ENCODE measurements at places on chromosomes 3 and 15.
A peak's percentile ranks its signal among the peaks of the same experiment; 100 is the strongest.

DNA sequence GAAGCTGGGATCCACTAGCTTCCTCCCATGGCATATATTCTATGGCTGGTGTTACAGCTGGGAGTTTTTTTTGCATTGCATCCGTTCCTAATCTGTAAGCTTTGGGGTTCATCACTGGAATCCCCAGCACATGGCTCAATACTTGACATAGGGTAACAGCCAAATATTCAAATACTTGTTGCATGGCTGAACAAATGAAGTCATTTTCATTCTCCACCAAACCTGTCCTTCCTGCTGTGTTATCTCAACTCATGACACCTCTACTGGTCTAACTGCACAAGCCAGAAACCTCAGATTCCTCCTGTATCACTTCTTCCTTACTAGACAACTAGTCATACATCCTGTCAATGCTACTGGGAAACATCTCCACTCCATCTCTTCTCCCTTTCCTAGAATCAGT lies 43.4 kb downstream of the ST3GAL6 start:
- DNase-seq, result no peak

DNA sequence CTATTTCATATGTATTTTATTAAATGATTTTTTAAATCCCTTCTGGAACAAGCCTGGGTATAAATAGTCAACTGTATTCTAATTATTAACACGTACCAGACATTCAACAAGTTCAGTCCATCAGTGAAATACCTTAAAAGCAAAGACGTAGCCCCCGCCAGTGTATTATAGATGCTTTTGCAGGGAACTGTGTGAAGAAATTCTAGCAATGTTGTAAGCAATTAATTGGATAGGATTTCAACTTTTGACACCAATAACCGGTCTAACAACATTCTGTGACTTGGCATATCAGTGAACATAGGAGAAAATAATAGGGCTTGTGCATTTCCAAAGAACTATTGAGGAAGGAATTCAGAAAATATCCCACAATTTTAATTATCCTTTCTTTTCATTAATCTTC lies 67.2 kb upstream of the TGFBR2 start:
- DNase-seq, result no peak

- DNase-seq, result no peak
Observed at GRCh38 chr15:65311760-65312159, 7.3 kb downstream of the RNU5B-1 start.

- peak; percentile 52 for DNase-seq
Observed at GRCh38 chr3:185152410-185153170, at the start of gene C3orf70. Gene C3orf70, minus strand, starts transcription at chr3:185153060. Its CDS starts 237 bp downstream, at chr3:185152823.

DNA sequence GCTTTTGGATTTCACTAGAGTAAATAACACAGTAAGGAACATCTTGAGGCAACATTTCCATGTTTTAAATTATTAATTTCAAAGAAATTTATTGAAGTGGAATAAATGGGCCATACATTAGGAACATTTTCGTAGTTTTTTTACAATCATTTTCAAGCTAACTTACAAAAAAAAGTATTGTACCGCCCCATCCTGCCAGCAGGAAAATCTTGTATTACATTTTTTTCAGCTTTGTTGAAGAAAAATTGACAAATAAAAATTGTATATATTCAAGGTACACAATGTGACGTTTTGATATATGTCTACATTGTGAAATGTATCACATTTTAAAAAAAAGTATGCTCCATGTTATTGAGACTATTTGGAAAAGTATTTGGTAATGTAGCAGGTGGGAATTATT lies 1001.9 kb upstream of the NR2F2 start:
- DNase-seq, result no peak

DNA sequence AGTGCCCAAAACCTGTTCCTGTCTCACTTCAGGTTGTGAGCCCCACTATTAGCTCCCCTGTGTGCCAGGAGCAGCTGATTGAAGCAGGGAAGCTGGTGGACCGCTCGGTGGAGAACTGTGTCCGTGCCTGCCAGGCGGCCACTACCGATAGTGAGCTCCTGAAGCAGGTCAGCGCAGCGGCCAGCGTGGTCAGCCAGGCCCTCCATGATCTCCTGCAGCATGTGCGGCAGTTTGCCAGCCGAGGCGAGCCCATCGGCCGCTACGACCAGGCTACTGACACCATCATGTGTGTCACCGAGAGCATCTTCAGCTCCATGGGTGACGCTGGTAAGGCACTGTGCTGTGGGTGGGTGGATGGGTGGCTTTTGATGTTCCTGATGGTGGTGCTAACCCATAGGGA lies 334.1 kb upstream of the TPM1 start:
- no peak for DNase-seq

DNA sequence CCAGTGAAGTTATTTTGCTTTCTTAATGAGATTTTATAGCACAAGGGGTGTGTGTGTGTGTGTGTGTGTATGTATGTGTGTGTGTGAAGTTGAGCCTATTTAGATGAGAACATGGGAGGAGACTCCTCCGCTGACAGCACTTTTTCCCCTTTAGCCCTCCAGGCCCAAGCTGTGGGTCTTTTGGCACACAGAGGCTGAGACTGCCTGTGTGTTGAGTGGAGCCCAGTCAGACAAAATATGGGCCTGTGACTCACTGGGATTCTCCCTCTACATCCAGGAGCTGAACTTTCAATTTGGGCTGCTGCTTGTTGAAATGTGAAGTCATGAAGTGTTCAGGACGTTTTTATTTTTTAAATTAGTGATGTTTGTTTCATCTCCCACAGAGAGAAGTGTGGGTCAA lies 108.0 kb downstream of the MFSD1 start:
- no peak for DNase-seq

DNA sequence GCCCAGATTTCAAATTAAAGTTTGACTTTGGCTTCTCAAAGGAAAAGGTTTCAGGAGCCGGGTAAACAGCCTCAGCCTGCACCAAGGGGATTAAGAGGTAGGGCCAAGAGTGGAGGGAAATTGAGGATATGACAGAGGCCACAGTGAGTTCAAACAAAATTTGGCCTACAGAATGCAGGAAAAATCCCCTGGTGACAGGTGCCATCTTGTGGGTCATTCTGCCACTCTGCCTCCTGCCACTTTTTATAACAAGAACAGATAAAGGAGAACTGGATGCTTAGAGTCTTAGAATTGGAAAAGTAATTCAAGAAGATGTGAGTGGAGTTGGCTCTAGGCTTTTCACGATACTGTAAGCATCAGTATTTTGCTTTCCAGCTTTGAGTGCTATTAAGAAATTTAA lies 253.2 kb downstream of the NR2F2 start:
- no peak for DNase-seq

DNA sequence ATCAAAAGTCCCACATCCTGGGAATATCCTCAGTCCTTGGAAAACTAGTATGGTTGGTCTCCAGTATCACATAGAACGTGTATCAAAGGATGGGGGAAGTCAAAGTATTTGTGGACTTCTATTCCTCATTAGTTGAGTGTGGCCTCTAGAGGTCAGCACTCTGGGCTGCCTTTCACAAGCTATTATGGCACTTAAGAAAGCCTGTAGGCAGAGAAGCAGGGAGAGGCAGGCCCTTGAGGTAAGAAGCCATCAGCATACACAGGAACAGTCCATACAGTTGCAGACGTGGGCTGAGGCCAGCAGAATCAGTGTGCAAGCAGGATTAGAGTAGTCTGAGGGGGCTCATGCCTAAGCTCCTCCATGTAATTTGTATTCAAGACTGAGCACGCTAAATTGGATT lies 341.7 kb downstream of the CLSTN2 start:
- no peak for DNase-seq

GRCh38 chr3:1252061-1252430 lies 159.2 kb downstream of the CNTN6 start:
- no peak for DNase-seq

DNA sequence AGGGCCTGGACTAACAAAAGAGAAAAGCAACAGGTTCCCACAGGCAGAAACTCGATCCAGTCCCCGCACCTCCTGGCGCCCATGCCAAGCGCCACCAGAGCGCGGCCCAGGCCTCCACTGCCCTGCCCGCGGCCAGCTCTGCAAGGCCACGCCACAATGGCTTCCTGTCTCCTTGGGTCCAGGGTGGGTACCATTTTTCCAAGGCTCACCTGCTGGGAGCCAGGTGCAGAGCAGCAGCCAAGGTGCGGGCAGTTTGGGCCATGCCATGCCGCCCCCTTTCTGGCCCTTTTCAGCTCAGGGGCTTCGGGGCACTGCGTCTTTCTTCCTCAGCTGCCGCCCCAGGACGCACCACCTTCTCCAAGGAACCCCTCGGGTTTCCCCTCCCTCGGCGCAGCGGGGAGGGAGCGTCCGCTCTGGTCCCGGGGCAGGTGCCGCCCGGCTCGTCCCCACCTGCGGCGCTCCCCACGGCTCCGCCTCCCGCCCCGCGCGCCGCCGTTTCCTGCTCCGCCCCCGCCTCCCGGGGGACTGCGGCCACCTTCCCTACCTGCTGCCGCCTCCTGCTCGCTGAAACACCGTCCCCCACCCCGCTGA lies at the start of gene ILDR1:
Gene ILDR1 (minus strand): TSS at position 437 of the 591 bp plus-strand sequence. CDS start 170 bp downstream, at position 267.
- DNase-seq, result peak; percentile 37

GRCh38 chr3:63914312-63914711 lies 2.1 kb upstream of the SCAANT1 start:
- DNase-seq, result no peak
